Frontal cortex (tissue), 4 donors: ENCODE measurements at places on chromosomes 11 and 22.

DNA sequence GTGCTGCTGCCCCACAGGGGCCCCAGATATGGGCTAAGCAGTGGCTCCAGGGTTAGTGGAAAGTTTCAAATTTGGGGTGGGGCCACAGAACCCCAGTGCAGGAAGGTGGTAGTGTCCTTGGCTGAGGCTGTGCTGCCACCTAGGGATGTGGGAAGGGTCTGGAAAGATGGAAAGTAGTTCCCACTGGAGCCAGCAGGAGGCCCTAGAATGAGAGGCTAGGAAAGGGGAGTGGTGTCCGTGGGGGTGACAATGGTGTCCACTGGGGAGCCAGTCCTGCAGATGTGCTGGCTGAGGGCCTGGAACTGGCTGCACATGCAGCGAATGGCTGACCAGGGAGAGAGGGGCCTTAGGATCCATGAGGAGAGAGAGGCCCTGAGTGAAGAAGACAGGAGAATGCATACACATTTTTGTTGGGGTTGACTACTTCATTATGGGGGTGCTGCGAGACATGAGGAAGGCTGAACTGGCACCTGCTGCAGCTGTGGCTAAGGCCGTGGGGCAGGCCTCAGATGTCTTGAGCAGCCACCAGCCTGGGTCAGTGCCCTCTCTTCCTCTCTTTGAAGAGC, 21.1 kb downstream of the RFPL3 start:
- DNase-seq, result peak; percentile 38

DNA sequence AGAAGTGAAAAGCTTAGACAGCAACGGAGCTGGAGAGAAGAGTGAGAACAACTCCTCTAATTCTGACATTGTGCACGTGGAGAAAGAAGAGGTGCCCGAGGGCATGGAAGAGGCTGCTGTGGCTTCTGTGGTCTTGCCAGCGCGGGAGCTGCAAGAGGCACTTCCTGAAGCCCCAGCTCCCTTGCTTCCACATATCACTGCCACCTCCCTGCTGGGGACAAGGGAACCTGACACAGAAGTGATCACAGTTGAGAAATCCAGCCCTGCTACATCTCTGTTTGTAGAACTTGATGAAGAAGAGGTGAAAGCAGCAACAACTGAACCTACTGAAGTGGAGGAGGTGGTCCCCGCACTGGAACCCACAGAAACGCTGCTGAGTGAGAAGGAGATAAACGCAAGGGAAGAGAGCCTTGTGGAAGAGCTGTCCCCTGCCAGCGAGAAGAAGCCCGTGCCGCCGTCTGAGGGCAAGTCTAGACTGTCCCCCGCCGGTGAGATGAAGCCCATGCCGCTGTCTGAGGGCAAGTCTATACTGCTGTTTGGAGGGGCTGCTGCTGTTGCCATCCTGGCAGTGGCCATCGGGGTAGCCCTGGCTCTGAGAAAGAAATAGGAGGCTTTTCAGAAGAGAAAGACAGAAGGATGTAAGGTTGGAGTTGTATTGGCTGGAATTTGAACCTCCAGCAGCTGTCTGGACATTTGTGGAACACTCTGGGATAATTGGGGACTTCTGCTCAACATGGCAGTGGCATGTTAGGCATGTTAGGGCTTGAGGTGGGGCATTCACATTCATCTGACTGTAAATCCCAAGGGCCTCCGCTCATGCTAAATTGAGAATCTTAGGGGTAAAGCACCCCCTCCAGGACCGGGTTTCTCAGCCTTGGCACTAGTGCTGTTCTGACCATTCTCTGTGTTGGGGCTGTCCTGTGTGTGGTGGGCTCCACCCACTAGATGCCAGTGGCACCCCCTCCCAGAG, 47.1 kb downstream of the BID start:
- no peak for DNase-seq

DNA sequence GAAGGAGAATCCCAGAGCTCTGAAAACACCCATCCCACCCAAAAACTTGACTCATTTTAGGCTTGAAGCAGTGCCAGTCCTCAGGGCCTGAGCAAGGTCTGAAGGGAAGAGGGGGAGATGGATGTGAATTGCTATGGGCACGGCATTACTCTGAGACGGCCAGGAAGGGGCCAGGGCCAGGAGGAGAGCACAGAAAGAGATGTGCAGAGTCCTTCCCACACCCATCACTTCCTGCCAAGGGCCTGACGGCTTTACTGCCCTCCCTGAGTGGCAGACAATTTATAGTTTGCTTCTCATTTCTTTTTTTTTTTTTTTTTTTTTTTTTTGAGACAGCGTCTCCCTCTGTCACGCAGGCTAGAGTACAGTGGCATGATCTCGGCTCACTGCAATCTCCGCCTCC, 22.5 kb downstream of the TAB1 start:
- DNase-seq, result no peak

DNA sequence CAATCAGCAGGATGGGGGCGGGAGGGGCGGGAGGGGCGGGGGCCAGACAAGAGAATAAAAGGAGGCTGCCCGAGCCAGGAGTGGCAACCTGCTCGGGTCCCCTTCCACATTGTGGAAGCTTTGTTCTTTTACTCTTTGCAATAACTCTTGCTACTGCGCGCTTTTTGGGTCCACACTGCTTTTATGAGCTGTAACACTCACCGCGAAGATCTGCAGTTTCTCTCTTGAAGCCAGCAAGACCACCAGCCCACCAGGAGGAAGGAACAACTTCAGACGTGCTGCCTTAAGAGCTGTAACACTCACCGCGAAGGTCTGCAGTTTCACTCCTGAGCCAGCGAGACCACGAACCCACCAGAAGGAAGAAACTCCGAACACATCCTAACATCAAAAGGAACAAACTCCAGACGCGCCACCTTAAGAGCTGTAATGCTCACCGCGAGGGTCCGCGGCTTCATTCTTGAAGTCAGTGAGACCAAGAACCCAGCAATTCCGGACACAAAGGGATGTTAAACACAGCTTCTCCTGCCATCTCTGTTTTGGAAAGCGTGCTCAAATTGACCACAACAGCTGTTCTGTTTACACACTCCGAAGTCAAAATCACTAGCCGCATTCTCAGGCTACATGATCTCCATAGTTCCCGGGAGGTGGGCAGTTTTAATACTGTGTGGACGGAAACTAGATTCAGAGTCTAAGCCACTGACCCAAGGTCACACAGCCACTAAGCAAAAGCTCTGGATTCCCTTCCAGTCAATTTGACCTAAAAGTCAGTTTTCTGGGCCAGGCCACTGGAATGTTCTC, 11.9 kb downstream of the PLAAT2 start:
- no peak for DNase-seq

DNA sequence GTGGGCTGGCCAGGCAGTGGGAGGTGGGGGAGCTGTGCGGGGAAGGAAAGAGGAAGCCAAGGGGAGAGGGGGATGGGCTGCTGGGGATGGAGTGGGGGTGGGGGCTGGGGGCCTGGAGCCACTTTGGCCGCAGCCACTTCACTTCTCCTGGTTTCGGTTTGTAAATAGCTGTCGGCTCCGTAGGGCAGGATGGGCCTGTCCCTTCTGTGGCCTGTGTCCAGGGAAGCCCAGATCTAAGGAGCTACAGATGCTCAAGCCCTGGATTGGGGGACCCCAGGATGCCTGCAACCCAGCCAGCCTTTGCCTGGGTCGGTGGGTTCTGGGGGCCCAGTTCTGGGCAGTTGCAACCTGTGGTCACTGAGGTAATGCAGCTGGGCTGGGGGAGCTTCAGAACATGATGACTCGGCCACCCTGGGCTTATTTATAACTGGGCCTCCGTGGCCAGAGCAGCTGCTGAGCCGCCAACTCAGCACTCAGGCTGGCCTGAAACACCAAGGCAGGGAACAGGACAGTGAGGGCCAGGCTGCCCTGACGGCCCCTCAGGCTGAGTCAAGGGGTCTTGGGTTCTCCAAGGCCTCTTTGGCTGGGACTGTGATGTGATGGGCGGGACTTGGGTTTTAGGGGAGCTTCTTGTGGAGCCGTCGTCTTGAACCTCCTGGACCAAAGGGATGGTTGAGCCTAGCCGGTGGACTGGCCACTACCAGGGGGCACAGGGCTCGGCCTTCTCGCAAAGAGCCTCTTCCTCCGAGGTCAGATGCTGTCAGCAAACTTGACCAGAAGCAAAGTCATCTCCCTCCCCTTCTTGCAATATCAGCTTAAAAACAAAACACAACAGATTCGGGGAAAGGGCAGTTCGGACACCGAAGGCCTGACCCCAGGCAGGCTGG, 15.0 kb upstream of the SLC39A13 start:
- DNase-seq, result no peak

DNA sequence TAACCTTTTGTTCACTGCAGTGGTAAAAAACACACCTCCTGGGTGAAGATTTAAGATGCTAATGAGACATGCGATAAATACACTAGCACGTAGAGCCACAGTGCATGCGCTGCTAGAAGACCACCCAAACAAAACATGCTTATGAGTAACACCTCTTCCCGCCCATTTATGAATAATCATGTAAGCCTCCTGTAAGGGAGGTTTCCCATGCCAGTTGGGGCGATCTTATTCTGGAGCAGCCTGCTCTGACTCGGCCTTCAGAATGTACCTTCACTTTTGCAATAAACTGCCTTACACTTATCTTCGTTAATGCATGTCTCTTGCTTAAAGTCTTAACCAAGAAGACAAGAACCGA, 18.1 kb upstream of the SCARF2 start:
- DNase-seq, result no peak

GRCh38 chr11:127943152-127943551, 644.2 kb downstream of the ETS1 start:
- no peak for DNase-seq

GRCh38 chr22:41094041-41094593, 1.7 kb downstream of the EP300 start:
- DNase-seq, result no peak

DNA sequence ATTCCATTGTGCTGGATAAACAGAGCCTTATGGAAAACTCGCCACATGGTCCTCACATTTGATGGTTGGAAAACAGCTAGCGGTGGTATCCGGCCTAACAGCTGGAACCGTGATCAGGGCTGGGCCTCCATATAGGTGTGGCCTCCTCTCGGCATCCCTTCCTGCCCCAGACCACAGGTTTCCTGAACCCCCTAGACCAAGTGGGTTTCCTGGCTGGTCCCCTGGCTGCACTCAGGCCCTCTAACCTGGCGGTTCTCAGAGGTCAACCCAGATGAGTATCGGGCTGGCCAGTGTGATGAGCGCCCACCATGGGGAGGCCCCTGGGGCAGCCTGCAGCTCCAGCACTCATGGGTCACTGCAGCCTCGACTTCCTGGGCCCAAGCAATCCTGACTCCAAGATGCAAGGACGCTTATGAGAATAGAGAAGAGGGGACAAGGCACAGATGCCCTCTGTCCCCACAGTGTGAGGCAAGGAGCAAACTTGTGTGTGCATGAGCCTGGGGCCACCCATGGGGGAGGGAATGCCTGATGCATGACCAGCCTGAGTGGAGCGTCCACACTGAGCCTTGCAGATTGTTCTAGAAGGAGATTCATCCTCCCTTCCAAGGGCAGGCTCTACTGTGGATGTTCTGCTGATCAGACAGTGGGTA, 53.4 kb upstream of the WNT7B start:
- no peak for DNase-seq

DNA sequence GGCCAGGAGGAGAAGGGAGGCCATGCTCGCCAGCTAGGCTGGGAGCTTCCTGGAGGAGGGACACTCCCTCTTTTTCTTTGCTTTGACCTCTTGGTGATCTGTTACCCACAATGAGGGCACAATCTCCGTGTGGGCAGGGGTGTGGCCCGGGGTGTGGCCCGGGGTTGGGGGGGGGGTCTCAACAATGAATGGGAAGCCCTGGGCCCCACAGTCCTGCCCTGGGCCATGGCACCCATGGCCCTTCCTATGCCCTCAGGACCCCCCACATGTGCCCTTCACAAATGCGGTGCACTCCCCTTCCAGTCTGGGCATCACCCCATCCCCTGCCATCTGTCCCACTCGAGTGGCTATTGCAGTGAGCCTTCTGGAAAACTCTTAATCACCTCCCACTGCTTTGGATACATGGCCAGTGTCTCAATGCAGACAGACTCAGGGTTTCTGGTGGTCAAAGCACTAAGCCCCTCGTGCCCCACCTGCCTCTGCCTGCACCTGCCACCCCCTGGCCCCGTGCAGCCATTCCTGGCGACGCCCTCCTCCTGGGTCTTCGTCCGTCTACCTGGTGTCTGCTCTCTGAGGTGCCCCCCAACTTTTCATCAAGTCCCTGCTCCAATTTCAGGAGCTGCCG, 611.3 kb downstream of the TBC1D22A start:
- DNase-seq, result no peak

- DNase-seq, result no peak
Observed at GRCh38 chr11:37108436-37109285, 510.6 kb upstream of the RAG2 start.

GRCh38 chr11:47154616-47155570, 21.8 kb downstream of the ARFGAP2 start:
- no peak for DNase-seq

DNA sequence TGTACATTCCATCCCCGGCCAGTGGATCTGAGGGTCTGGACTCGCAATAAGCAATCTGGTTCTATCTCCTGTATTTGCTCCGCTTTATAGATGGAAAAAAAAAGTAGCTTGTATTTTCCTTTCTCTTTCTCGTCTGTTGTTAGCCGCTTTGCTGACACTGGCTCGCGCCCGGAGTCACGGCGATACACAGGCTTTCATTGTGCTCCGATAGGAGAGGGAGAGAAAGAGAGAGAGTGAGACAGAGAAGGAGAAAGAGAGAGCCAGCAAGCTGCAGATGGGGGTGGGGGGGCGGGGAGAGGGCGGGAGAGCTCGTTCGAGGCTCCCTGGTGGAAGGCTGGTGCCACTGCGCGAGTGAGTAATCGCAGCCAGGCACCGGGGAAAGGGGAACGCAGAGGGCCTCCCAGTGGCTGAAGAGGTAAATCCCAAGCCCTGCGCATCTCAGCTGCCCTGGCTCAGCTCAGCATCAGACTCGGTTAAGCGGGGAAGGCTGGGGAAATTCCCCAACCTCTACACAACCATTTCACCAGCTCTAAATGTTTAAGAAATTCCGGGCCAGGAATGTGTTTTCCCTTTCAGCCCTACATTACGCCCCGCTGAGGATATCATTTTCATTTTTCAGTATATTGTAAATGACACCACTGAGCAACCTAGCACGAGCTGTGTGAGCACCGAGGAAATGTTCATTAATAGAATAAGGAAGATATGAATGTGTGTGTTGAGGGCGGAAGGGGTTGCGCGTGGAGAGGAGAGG, at the start of gene MAML2:
TSS of gene MAML2 (minus strand) at position 235 of the 751 bp plus-strand sequence. CDS start 1,300 bp downstream, outside the sequence.
- peak; percentile 75 for DNase-seq

DNA sequence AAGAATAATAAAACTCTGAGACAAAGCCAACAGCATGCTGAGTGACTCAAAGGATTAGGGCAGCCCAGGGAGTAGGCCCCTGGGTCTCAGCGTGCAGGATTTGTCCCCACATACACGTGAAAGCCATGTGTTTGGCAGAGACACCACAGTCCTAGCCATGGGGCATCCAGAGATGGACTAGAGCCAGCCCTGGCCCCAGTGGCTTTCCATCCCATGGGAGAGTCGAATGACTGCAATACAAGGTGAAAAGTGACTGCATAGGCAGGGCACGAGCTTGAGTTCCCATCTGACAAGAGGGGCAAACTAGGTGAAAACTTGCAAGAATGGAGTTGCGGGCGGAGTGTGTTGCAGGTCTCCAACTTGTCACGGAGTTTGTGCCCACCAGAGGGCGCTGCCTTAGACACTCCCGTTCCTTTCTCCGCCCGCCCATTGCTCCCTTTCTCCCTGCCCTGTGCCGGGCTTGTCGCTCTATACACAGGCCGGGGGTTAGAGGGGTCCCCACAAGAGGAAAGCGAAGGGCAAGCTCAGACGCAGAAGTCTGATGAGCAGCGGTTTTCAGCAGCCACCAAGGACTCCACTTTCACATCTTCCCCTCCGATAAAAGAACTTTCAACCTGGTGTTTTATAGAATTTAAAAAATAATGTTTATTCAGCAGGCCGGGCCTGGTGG, 24.2 kb downstream of the TSKU start:
- peak; percentile 74 for DNase-seq
